ENCODE measurements at places on chromosomes 2 and 18.
A peak's percentile ranks its signal among the peaks of the same experiment; 100 is the strongest.

DNA sequence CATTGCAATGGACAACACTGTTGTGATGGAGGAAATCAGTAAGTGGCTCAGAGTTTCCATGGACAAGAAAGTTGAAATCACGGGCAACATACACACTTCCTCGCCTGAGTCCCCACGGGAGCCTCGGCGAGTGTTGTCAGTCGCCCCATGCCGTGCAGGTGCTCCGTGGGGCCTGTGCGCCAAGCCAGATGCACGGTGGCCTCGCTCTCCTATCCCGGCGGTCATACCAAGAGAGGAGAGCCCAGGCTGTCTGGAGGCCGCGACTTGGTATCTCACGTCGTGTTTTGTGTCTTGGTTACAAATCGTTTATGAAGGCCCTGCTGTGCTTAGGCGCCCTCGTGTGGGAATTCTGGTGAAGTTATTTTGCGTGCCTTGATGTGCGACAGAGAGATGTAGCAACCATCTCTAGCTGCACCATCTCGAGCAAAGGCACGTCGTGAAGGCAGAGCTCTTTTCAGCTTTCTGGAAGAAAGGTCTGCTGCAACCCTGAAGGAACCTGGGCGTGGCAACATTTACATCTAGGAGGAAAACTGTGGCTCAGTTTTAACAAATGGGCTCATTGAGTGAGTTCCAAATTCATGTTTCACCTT, 21.8 kb downstream of the ATG4B start:
- peak; percentile 77 for DNase-seq

GRCh38 chr2:164906947-164907346, 48.4 kb downstream of the SLC38A11 start:
- no peak for DNase-seq

DNA sequence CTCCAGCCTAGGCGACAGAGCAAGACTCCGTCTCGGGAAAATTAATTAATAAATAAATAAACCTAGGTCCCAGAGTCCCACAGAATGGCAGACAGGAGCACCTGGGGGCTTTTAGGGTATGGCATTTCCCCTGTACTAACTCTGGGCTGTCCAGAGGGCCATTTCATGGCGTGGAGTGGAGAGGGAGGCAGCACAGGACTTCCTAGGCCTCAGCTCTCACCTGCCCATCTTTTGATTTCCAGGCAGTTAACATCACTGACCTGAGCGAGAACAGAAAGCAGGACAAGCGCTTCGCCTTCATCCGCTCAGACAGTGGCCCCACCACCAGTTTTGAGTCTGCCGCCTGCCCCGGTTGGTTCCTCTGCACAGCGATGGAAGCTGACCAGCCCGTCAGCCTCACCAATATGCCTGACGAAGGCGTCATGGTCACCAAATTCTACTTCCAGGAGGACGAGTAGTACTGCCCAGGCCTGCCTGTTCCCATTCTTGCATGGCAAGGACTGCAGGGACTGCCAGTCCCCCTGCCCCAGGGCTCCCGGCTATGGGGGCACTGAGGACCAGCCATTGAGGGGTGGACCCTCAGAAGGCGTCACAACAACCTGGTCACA, 5.1 kb downstream of the IL1RN start:
- no peak for DNase-seq

- DNase-seq, result no peak
Observed at GRCh38 chr2:10035633-10036032, 7.7 kb upstream of the KLF11 start.

GRCh38 chr18:66226782-66227181, 377.1 kb downstream of the CDH19 start:
- DNase-seq, result no peak

GRCh38 chr2:56207760-56208159, 24.0 kb downstream of the CCDC85A start:
- no peak for DNase-seq

- no peak for DNase-seq
Observed at GRCh38 chr18:24831871-24832665, 371.6 kb downstream of the HRH4 start.

GRCh38 chr2:169221745-169222369, 140.5 kb downstream of the LRP2 start:
- peak; percentile 14 for DNase-seq

DNA sequence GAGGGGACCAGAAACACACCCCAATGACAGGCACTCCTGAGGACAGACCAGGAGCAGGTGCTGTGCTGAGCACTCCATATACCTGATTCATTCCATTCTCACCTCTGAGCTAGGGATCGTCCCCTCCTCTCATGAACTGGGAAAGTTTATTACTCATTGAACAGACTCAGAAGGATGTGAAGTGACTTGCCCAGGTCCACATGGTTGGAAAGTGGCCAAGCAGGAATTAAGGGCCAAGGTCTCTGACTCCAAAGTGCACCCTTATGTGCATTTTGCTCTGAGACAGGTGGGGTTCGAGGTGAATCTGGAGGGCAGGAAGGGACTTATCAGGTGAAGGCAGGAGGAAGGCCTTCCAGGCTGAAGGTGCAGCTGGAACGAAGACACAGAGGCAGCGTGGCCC, 25.1 kb upstream of the PLB1 start:
- no peak for DNase-seq

- DNase-seq, result no peak
Observed at GRCh38 chr2:68110102-68110501, 47.3 kb upstream of the C1D start.

DNA sequence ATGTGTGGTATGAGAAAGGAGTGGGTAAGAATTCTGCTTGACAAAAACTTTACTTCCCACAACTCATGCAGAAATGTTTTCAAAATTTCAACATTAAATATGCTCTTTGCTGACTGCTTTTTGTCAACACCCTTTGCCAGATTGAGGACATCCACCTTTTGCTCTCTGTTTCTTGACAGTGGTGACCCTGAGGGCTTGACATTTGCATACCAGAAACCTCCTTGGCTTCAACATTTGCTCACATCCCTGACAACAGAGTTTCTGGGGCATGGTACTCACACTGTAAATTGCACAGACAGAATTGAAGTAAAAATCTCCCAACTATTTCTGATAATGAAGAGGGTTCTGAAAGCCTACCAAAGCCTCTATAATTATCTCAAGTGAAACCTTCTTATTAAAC, 95.7 kb downstream of the RND3 start:
- DNase-seq, result no peak

- no peak for DNase-seq
Observed at GRCh38 chr2:130390460-130391057, 34.7 kb downstream of the PTPN18 start.

DNA sequence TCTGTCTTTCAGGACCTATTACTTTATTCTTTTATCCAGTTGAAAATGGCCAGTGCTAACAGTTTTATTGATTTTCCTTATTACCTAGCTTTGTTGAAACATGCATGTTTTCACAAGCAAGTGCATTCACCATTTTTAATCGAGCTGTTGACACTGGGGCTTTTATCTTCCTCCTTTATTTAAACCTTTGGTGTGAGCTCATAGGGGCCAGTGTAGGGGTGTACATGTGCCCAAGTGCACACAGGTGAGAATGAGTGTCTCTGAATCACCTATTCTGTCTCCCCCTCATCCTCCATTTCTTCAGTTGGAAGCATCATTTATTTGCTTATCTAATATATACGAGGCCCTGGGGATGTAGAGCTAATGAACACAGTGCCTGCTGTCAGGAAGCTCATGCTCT, 199.1 kb downstream of the PRKCE start:
- no peak for DNase-seq

Data from muscle of arm (tissue), 14 donors.